ENCODE measurements at places on chromosomes 4 and X.

- no peak for DNase-seq
Observed at GRCh38 chr4:99062120-99062519, 26.5 kb downstream of the ADH5 start.

GRCh38 chrX:130057209-130057608 lies 53.1 kb downstream of the ELF4 start:
- no peak for DNase-seq

GRCh38 chr4:13928214-13928613 lies 300.7 kb upstream of the BOD1L1 start:
- no peak for DNase-seq

- no peak for DNase-seq
Observed at GRCh38 chrX:19168609-19169008, 46.3 kb upstream of the ADGRG2 start.

GRCh38 chrX:20951016-20951810 lies 423.0 kb upstream of the CNKSR2 start:
- no peak for DNase-seq

GRCh38 chrX:107654566-107654871 lies 26.2 kb downstream of the PRPS1 start:
- DNase-seq, result no peak

DNA sequence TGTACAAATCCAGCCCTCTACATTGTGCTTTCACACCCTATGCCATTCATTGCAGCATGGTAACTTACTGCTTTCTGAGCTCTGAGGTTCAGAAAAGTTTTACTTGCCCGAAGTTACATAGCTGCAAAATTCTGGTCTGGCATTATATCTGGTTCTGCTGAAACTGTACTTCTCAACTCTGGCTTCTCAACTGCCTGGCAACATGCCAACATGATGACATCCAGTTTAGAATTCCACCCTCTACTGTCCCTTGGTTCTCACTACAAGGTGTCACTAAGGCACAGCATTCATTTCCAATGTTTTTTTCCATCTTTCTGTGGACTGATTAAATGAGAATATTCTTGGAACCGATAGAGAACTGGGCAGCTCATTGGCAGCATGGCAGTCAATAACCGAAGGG lies 242.9 kb upstream of the PRPS2 start:
- DNase-seq, result no peak

GRCh38 chr4:123104310-123105025 lies 182.1 kb upstream of the NUDT6 start:
- DNase-seq, result no peak

GRCh38 chrX:13094828-13095341 lies 50.5 kb upstream of the FAM9C start:
- no peak for DNase-seq

DNA sequence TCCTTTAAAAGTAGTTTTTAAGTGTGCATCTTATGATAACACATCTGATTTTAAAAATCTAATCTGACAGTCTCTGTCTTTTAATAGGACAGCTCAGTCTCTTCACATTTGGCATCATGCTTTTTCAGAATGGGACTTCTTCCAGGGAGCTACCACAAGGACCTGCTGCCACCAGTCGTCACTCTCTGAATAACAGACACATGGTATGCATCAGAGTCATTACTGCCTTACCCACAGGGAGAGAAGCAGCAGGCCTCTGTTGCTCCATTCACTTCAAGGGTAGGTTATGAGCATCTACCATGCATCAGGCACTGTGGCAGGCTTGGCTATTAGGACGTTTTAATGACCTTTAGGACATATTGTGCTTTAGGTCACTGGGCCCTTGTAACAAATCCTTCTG lies 50.0 kb upstream of the AFAP1 start:
- DNase-seq, result no peak

GRCh38 chr4:102778720-102779119 lies 18.0 kb upstream of the MANBA start:
- DNase-seq, result no peak

- no peak for DNase-seq
Observed at GRCh38 chr4:145418739-145419138, 62.9 kb upstream of the SMAD1 start.
